Activated CD4-positive, alpha-beta T cell treated with anti-CD3 and anti-CD28 coated beads, Interleukin-10, Interleukin-2, amounts not matched to agents 100 ng/mL and 50 ng/mL, durations not matched to agents 16 hours and 8 hours (primary cell): ENCODE measurements at places on chromosomes 4 and X.
A peak's percentile ranks its signal among the peaks of the same experiment; 100 is the strongest.

- DNase-seq = no peak
Observed at GRCh38 chr4:105909787-105910281, 14.6 kb downstream of the NPNT start.

- no peak for DNase-seq
Observed at GRCh38 chr4:159071178-159071968, 31.5 kb upstream of the RAPGEF2 start.

GRCh38 chrX:6898371-6898770, 249.1 kb upstream of the STS start:
- DNase-seq = no peak

- DNase-seq = no peak
Observed at GRCh38 chr4:148162519-148162918, 279.7 kb downstream of the NR3C2 start.

DNA sequence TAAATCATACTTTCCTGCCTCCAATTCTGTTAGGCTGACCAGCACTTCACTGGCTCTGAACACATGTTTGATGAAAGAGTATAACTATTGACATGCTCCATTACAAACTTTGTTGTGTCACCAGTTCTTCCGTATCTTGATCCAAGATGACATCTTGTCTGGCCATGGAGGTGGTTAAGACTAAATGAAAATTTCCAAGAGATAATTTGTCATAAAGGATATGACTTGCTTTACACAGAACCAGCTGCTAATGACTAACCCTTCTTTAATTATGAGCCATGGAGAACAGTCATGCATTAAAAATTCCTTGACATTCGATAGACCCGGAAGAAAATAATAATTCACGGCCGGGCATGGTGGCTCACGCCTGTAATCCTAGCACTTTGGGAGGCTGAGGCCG, 17.7 kb upstream of the N4BP2 start:
- no peak for DNase-seq

DNA sequence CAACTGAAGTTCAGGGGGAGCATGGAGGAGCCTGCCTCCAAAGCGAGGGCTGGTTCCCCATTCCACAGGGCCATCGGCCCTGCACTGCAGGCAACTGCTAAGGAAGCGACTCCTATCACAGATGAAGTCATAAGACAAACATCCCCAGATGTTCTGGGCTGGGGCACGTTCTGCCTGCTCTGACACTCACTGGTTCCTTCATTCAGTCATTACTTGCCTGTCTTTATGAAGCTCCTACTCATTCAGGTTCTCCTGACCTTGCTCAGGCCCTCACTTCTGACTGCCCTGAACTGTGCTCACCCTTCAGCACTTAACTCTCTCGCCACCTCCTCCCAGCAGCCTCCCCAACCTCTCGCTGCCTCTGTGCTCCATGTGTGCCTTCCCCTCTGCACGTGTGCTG, 2.5 kb upstream of the SLC2A9 start:
- no peak for DNase-seq

DNA sequence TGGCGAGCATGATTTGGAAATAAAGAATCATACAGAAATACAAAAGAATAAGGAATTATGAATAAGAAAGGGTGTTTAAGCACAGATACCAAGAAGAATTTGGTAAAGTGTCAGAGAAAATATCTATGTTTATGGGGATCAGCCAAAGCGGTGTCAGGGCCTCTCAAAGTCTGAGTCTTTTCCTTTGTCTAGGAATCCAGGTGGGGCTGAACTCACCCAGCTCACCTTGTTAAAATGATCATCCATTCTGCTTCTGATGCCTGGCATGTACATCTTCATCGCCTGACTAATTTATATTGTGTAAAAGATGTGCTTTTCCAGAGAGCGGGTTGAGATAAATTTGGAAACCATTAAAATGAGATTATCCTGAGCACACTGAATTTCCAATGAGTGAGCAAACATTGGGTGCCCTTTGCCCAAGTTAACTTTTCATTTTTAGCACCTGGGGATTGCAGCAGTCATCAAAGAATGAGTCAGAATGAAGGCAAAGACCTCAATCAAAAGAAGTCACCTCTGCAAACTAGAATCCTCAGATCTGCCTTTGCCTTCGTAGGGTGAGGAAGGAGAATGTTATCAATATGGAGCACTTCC, 141.9 kb upstream of the ANXA3 start:
- no peak for DNase-seq

DNA sequence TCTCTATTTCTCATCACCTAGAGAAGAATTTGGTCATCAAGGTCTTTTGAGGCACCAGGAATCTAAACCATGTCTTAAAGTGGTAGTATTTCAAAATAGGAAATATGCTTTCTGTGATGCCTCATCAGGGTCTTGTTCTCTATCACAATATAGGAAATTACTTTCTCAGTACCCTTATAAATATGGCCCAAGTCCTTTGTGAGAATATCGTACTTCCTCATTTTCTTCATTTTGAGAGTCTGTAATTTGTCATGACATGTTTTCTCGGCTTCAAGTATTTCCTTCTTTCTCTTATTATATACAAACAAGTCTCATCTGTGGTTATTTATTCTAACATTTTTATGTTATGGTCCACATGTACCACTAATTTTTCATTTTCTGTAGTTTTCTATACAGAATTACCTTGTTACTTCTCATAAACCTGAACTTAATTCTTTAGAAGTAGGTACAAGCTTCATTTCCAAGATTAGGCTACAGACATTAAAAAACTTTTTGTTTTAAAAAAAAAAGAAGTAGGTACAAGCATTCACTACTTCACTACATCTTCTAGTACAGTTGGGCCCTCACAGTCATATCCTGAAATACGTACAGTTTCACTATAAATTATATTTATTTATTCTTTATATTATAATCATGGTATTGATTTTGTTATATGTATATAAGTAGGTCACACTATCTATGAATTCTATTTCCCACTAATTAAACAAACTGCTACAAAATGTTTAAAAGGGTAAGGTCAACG, 54.4 kb downstream of the KLHL13 start:
- DNase-seq = no peak

GRCh38 chrX:28321286-28321685, 266.0 kb upstream of the IL1RAPL1 start:
- no peak for DNase-seq

- DNase-seq = no peak
Observed at GRCh38 chr4:24582235-24582832, 2.0 kb downstream of the DHX15 start.

- DNase-seq = no peak
Observed at GRCh38 chrX:111411983-111412382, at the start of gene DCX. TSS of gene DCX (minus strand) at chrX:111412192. CDS start at chrX:111410398, 1,794 bp downstream.

DNA sequence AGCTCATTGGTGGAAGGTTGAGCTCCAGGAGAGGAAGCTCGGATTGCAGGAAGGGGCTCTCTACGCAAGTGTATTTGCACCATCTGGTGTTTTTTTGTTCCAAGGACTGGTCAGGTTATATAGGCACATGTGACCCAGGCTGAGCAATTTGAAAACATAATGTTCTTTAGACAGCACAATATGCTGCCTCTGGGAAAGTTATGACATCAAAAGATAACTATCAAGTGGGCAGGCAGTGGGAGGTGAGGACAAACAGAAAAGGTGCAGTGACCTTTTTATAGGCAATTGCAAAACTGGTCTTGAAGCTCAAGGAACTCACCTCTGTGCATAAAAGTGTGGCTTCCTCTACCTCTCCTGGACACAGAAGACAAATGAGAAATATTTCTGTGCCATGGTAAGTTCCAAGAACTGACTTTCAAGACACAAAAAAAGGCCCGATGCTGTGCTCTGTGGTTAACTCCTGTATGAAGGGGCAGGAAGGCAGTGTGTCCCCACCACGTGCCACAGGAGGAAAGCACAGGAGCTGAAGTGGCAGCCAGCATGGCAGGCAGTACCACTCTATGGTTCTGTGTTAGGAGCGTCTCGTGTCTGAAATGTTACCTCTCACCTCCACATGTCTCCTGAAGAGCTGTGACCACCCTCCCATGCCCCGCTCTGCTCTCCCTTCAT, 128.6 kb downstream of the SHROOM3 start:
- DNase-seq = peak; percentile 31

- DNase-seq = no peak
Observed at GRCh38 chr4:146442801-146443200, 78.9 kb downstream of the SLC10A7 start.

GRCh38 chr4:99610605-99611175, 36.1 kb downstream of the MTTP start:
- no peak for DNase-seq

DNA sequence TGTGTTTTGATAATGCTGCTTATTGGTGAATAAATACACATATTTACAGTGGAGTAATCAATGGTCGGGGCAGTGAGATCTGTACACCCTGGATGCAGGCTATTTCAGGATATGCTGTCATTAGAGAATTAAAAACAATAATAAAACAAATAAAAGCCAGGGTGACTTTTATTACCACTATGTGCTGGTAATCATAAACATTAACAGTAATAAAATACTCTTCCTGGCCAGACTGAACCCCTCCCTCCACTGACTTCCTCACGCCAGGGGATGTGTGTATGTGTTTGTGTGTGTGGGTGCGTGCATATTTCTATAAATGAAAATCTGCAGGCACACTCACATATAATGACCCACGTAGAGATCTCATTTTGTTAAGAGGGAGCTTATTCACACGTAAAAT, 98.0 kb upstream of the MAP9 start:
- DNase-seq = no peak

- no peak for DNase-seq
Observed at GRCh38 chrX:118373538-118373937, 27.6 kb downstream of the WDR44 start.

GRCh38 chr4:40848251-40848650, 98.5 kb downstream of the NSUN7 start:
- DNase-seq = no peak

- no peak for DNase-seq
Observed at GRCh38 chrX:20060961-20061748, 55.6 kb downstream of the MAP7D2 start.

DNA sequence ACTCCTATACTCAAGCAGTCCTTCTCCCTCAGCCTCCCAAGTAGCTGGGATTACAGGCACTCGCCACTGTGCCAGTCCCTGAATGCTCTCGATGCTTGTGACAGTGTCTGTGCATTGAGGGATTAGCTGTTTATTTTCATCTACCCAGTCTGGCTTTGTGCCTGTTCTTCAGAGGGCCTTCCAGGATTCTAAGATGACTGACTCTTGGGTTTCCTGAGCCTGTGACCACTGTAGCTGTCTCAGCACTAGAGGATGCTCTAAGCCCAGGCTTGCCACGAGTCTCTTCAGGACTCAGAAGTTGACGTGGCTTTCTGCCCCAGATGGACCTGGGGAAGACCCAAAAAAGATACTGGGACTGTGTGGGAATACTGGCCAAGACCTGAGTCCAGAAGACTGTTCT, 201.4 kb downstream of the ARHGAP10 start:
- DNase-seq = peak; percentile 14

DNA sequence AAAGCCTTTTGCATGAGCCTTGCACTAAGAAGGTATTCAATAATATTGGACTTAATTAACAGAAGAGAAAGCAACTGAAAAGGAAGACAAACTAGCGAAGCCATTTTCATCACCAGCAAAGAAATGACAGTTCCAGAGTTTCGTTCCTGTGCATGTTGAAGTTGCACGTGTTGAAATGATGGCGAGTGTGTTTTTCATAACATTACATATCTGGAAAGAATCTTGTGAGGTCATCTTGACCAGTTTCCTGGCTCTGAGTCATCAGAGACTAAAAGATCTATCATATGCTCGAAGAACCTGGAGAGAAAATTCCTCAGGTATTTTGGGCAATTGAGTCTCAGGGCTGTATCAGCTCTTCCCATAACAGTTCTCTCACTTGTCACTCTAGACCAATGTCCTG, 106.2 kb upstream of the MAML3 start:
- DNase-seq = no peak

DNA sequence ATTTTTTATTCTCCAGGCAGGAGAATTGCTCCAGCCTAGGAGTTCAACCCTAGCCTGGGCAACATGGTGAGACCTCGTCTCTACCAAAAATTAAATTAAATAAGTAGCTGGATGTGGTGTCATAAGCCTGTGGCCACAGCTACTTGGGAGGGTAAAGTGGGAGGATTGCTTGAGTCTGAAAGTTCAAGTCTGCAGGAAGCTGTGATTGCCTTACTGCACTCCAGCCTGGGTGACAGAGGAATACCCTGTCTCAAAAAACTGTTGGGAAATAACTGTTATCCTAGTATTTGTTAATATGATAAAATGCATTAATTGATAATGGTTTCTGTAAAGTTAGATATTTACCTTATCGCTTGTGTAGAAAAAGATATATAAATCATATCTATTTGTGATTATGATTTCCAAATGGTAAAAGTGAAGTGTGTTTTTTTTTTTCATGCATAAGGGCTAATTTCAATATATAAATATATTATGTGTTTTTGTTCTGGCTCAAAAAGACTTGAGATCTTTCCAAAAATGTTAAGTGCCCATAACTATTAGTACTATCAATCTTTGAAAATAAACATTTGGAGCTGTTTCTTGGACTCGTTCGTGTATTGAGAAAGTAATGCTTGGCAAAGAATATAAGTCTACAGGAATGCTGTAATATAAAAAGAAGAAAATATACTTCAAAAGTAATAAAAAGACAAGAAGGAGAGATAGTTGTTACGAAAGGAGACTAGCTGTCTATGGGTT, 396.6 kb downstream of the ADGRL3 start:
- no peak for DNase-seq

- DNase-seq = no peak
Observed at GRCh38 chrX:136487647-136488046, at the start of gene BRS3. TSS of gene BRS3 (plus strand) at chrX:136487947. CDS start at chrX:136488115, 168 bp downstream.

- DNase-seq = no peak
Observed at GRCh38 chrX:53616946-53617345, 69.6 kb downstream of the HUWE1 start.

DNA sequence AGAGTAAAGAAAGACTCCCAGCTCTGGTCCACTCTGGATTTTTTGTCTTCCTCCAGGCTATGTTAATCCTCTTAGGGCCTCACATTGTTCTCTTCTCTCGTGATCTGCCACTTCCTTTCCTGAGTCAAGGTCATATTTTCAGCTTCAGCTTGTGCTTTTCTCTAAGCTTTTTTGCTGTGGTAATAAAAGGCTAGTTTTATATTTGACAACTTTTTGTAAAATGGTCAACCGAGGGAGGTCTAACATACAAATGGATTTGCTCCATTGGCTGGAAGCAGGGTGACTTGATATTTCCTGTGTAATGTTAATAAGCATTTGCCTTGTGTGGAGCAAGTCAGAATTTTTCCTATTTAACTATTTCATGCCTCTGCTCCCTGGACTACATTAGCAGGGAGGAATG, 239.7 kb downstream of the RAB28 start:
- DNase-seq = no peak

- DNase-seq = no peak
Observed at GRCh38 chrX:48802905-48803200, 986 bp downstream of the HDAC6 start.

- no peak for DNase-seq
Observed at GRCh38 chrX:118553042-118553710, 57.6 kb downstream of the DOCK11 start.
